ENCODE measurements at places on chromosomes 13 and 19.

GRCh38 chr19:57779220-57779845, 9.9 kb downstream of the ZNF586 start:
- no peak for DNase-seq

- DNase-seq, result no peak
Measured at GRCh38 chr13:76932076-76932475, 16.2 kb upstream of the ACOD1 start.

GRCh38 chr13:93727211-93728141, 500.9 kb downstream of the GPC6 start:
- DNase-seq, result no peak

DNA sequence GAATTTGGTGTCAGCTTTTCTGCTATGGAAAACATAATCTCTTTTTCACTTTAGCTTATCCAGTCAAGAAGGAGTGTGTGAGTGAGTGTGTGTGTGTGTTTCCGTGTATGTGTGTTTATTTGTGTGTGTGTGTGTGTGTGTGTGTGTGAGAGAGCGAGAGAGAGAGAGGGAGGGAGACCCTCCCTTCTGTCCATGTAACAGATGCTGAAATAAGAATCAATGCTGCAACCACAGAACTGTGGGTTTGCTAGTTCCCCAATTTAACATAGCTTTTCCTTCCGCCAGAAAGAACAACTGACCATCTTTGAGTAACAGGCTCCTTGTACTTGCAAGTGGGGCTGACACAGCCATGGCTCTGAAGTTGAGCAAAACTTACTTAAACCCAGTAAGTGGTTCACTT, 5.2 kb downstream of the LCP1 start:
- DNase-seq, result no peak
